Activated CD8-positive, alpha-beta T cell treated with anti-CD3 and anti-CD28 coated beads, Interleukin-2, amount 10 ng/mL, durations not matched to agents 7 days and 5 days (primary cell): ENCODE measurements at places on chromosomes 13 and 19.

GRCh38 chr19:40588926-40589569, 12.1 kb upstream of the LTBP4 start:
- no peak for DNase-seq

GRCh38 chr19:5293612-5294378, 46.8 kb downstream of the PTPRS start:
- DNase-seq, result no peak

DNA sequence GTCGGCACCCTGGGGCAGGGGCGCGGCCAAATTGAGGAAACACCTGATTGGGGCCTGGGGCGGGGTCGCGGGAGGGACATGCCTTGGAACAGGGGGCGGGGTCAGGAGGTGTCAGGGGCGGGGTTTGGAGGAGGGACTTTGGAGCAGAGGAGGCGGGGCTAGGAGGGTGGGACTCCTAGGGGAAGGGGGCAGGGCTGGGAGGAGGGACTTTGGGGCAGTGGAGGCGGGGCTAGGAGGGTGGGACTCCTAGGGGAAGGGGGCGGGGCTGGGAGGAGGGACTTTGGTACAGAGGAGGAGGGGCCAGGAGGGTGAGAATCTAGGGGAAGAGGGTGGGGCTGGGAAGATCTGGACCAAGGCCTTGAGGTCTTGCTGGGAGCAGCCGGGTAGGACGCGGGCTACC, 21.9 kb downstream of the GRIN2D start:
- peak; percentile 85 for DNase-seq

- no peak for DNase-seq
These were observed 157.0 kb downstream of the KLF5 start for GRCh38 chr13:73215823-73216222.
